B cell (primary cell): ENCODE measurements at places on chromosomes 16 and 17. TPM values are rescaled to one million over a fixed set of nuclear protein-coding genes. Genes with fewer than 3 reads are reported as not detected.

Gene TEX19
- total RNA-seq = not detected in 2 replicates

DNA sequence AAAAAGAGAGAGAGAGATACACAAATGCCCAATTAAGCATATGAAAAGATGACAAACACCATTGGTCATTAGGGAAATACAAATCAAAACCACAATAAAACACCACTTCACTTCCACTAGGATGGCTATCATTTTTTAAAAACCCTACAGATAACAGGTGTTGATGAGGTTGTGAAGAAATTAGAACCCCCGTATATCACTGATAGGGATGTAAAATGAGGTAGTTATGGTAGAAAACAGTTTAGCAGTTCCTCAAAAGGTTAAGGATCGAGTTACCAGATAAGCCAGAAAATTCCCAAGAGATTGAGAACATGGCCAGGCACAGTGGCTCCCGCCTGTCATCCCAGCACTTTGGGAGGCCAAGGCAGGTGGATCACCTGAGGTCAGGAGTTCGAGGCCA, 2.8 kb downstream of the P2RX5 start:
- DNase-seq = peak; percentile 58

Gene BCO1
- total RNA-seq = not detected in 2 replicates

DNA sequence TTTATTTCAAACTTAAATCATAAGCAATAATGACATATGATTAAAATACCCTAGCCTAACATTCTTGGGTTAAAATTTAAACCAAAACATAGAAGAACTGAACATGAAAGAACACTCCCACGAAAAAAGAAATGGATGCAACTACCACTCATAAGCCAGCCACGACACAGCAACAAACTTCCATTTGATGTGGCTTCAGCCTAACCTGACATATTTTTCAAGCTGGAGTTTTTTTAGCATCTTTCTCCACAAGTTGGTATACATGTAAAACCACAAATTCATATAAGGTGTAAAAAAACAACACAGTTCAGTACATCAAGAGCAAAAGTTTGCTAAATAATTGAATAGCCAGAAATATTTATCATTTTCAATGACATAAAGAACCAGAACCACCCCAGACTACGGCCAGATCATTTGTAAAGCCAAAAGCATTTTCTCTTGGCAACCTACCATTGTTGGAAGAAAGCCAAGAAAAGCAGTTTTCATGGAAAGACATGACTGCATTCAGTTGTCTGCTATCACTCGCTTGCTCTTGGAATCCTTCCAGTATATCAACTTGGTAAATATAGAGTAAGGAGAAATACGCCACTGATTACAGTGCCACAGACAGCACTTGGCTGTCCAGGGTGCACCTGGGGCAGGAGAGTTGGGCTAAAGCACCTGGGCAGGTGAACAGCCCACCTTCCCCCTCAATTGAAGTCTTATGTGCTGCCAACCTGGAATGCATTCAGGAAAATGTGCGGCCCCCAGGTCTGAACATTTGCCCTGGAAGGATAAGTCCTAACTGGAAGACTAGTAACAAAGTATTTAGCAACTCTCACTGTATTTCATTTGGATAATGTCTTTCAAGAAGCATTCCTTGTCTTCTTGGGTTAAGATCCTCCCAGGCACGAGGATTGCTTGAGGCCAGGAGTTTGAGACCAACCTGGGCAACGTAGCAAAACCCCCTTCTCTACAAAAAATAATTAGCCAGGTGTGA, 60.5 kb downstream of the CREBBP start:
- no peak for DNase-seq

Gene KCNJ18
- total RNA-seq = not detected in 2 replicates

DNA sequence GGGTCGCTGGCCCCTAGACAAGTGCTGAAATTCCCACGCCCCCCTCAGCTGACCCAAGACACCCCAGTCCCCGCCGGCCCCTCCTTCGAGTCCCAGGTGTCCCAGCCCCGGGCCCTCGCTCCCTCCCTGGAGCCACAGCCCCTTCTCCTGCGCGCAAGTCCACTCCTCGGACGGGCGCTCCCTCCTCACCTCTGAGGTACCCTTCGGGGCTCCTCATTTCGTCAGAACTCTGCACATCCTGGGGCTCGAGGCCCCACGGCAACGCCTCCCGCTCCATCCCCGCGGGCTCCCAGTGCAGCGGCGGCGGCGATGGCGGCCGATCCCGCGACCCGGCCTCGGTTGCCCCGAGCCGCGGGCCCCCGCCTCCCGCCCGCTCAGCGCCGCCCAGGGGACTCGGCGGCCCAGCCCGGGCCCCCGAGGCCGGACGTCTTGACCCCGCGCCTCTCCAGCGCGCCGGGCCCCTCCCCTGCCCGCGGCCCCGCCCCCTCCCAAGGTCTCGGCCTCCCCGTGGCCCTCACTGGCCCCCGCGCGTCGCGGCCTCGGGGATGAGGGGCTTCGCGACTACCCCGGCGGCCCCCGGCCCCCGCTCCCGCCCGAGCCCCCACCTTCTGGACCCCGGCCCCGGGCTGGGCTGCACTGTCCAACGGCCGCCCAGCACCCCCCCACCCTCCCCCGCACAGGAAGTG, at the start of gene ZNF768:
ZNF768 (minus strand) TSS at position 430 of the 686 bp plus-strand sequence; CDS start at position 277, 153 bp downstream.
- no peak for DNase-seq

GRCh38 chr17:81418710-81419318, 23.6 kb downstream of the BAHCC1 start:
- DNase-seq = no peak

Gene TMIGD1
- total RNA-seq = not detected in 2 replicates

- DNase-seq = no peak
These were observed 29.9 kb upstream of the RHOT1 start for GRCh38 chr17:32112416-32112815.

Gene NXPH3
- total RNA-seq = not detected in 2 replicates

GRCh38 chr17:2319051-2319450, 15.3 kb downstream of the SRR start:
- no peak for DNase-seq
